Melanocyte of skin (primary cell): ENCODE measurements at places on chromosomes 3 and 15. TPM values are rescaled to one million over a fixed set of nuclear protein-coding genes. Genes with fewer than 3 reads are reported as not detected.

ZNF385D gene
- total RNA-seq = 0.33 TPM in 1 of 2 replicates, not detected in the other

SLC27A2 gene
- total RNA-seq = 0.15 TPM in 1 of 2 replicates, not detected in the other

DZIP1L gene
- total RNA-seq = 15.5 and 30.5 TPM in 2 replicates

IGSF11 gene
- total RNA-seq = 96.2 and 164 TPM in 2 replicates

FAM107A gene
- not detected in 2 replicates for total RNA-seq

B3GALNT1 gene
- total RNA-seq = 36.6 and 42.6 TPM in 2 replicates

CCR2 gene
- not detected in 2 replicates for total RNA-seq

TM4SF18 gene
- total RNA-seq = 5.5 and 10.2 TPM in 2 replicates

TGM5 gene
- not detected in 2 replicates for total RNA-seq
